ENCODE measurements at places on chromosomes 5 and 9.

DNA sequence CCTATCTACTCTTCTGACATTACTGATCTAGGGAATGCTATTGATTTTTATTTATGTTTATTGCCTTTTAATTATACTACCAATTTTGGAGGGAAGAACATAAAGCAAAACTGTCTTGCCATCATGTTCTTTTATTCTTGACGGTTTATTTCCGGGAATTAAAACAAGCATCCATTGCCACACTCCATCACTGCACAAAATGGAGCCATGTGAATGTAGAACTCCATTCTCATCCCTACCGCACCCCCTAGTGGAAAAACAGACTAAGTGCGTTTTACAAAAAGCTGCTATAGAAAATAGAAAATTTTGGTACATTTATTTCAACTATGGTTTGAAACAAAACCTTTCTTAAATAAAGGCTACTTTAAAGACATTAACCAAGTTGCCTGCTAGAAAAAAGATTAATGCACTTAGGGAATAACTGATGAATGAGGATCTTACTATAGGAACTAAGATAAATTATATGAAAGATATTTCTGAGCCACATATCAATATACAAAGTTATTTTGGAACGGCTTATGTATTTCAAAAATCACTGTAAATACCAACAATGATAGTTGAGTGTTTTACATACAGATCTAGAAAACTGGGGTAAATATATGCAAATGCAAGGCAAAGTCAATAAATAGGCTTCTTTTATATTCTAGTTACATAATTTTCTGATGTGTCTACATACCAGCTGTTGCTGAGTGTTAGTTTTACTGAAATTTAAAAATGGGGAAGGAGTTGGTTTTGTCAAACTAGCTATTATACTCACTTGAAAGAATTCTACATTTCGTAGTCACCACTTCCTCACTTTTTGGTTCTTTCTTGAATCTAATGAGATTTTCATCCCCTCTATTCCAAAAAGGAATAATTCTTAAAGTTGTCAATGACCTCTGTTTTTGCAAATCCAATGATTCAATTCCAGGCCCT, 26.5 kb downstream of the OXCT1 start:
- DNase-seq = peak; percentile 15

- peak; percentile 84 for DNase-seq
These were observed 639.0 kb downstream of the CCDC171 start for GRCh38 chr9:16191691-16192402.

DNA sequence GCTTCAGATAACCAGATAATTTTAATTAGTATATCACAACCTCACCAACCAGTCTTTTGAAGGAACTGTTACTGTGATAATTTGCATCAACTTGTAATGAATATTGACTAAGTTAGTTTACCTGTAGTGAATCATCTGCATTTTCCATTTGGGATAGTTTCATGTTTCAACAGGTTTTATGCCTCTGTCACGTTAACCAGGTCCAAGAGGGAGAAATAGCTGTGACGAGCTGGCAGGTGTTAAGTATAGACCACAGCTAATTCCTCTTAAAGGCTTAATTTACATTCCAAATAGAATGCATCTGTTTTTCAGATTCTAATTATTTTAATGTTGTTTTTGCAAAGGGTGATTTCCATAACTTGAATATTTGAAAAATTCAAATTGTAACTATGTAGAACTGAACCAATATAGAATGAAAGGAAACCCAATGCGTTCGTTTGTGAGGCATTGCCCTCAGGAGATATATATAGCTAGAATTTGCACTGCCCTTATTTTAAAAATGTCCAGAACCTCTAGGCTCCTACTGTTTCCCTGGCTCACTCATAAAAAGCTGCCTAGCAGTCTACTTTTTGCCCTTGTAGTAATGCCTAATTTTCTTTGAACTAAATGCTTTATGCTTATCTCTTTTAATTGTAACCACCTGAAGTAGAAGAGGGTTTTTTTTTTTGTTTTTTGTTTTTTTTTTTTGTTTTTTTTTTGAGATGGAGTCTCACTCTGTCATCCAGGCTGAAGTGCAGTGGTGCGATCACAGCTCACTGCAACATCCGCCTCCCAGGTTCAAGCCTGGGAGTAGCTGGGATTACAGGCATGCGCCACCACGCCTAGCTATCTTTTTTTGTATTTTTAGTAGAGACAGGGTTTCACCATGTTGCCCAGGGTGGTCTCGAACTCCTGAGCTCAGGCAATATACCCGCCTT, 270.5 kb downstream of the SMARCA2 start:
- DNase-seq = no peak

DNA sequence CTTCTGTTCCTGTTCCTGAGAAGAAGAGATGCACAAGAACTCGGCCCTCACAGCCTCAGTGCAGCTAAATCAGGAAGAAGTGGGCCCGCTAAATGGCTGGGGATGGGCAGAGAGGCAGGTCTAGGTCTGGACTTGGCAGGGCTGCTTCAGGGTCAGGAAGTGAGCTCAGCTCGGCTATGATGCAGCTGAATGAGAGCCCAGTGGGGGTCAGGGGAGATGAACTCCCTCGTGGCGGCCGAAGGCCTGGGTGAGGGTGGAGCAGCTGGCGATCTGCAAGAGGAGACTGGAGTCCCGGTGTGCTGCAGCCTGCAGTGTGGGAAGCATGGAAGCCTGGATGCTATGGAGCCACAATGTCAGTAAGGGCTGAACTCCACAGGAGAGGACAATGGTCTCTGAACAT, 466.2 kb downstream of the SPOCK1 start:
- DNase-seq = no peak

DNA sequence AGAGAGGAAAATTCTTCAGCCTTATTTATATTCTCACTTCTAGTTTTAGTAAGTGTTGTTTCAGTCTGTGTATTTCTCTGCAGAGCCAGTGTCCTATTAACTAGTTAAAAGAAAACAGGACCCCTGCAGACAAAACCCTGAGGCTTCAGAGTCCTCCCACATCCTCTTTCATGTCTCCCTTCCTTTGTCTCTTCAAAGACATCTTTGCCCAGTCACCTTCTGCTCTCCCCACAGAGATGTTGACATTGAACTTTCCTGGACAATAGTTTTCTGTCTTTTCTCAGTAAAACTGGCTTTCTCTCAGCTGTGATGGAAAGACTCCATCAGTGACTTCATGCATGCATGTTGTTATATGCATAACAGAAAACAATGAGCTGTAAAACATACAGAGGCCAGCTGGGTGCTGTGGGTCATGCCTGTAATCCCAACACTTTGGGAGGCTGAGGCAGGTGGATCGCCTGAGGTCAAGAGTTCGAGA, 20.2 kb downstream of the GRAMD2B start:
- DNase-seq = no peak

- DNase-seq = no peak
These were observed 231.6 kb upstream of the ANKH start for GRCh38 chr5:15103130-15103529.

All from non-pigmented ciliary epithelial cell (primary cell).